Muscle of arm (tissue), 14 donors: ENCODE measurements at places on chromosomes 7 and 10. TPM values are rescaled to one million over a fixed set of nuclear protein-coding genes. Genes with fewer than 3 reads are reported as not detected.

GRCh38 chr10:132904181-132904813 is 38.1 kb downstream of the CFAP46 start:
- no peak for DNase-seq

DNA sequence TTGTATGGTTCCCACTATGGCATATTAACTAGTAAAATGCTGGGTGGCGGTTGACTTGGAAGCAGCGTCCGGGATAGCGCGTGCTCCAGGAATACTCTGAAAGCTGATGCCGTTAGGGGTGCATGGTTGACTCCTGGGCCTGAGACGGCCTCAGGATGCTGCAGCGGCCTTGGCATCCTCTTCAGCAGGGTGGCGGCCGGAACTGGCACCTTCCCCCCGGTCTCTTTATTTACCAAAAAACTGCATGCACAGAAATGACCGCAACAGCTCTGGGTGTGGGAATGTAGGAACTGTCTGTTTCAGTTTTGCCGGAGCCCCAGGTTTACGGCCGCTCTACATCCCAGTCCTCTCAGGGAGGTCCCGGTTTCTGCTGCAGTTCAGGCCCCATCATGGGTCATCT is 28.8 kb downstream of the PFKP start:
- DNase-seq: no peak

DNA sequence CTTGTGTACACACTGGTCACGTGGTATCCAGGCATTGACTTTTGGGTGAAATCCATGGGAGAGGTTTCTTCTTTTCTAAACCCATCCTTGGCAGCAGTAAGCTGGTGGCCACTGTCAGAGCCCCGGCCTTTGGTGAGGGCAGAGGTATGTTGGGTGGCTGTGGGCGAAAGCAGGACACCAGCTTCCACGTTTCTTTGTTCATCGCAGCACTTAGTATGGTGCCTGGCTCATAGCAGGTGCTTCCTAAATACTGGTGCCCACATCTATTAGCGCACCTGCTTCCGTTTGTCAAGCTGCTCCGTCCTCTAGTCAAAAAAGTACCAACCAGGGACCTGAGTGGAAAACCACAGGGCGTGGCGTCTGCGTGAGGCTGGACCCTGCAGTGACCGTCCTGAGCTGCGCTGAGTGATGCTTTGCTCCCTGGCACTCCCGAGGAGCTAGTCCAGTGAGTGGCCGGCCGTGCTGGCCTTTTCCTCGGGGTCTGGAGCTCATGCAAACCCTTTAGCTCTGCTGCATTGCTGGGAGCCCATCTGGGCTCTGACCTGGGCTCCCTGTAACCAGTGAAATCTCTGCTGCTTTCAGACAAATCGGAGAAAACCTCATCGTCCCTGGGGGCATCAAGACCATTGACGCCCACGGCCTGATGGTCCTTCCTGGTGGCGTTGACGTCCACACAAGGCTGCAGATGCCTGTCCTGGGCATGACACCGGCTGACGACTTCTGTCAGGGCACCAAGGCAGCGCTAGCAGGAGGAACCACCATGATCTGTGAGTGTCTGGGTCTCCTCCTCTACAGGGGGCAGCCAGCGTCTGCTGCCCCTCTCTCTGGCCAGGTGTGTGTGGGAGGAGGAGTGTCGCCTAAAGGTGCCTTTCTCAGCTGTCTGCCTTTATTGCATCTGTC is 5.6 kb downstream of the DPYSL4 start:
- DNase-seq: no peak

- no peak for DNase-seq
Measured at GRCh38 chr10:48896756-48897440, 42.7 kb downstream of the LRRC18 start.

Gene SORBS1
- not detected for polyA plus RNA-seq

Gene ZNF107
- 9.7 TPM for polyA plus RNA-seq

Gene CCAR1
- 52.0 TPM for polyA plus RNA-seq
